ENCODE measurements at places on chromosomes 7 and 10.

GRCh38 chr10:1548146-1548545 lies 189.2 kb downstream of the ADARB2 start:
- DNase-seq: no peak

GRCh38 chr7:110607050-110607857 lies 483.7 kb upstream of the LRRN3 start:
- DNase-seq: no peak

- DNase-seq: no peak
Observed at GRCh38 chr10:69425041-69425440, 8.3 kb upstream of the TACR2 start.

GRCh38 chr10:129544205-129545202 lies 77.5 kb downstream of the MGMT start:
- no peak for DNase-seq

DNA sequence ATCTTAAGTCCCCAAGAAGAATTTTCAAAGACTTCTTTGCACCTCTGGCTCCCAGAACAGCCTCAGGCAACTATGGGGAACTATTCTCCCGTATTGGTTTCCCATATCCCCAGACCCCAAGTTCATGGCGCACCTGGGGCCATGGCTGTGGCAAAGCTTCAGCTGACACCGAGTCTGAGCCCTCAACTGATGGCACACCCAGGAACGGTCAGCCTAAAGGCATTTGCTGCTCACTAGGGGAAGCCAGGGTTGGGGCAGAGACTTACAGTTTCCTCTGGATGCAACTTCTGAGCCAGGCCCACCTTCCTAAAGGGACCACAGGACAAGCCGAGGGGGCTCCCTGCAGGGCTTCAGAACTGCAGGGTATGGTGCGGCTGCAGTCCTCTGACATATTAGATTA lies 13.7 kb upstream of the CPA1 start:
- no peak for DNase-seq

GRCh38 chr10:124708922-124709520 lies 35.2 kb downstream of the FAM53B start:
- no peak for DNase-seq

- peak; percentile 30 for DNase-seq
Observed at GRCh38 chr7:116511552-116512519, 12.3 kb downstream of the CAV2 start.

GRCh38 chr10:123748711-123749110 lies 82.6 kb downstream of the GPR26 start:
- DNase-seq: no peak

- no peak for DNase-seq
Observed at GRCh38 chr7:69419934-69420333, 178.3 kb upstream of the AUTS2 start.

GRCh38 chr7:93913197-93913596 lies 6.8 kb downstream of the GNGT1 start:
- no peak for DNase-seq

GRCh38 chr10:31350891-31351290 lies 31.9 kb downstream of the ZEB1 start:
- no peak for DNase-seq

DNA sequence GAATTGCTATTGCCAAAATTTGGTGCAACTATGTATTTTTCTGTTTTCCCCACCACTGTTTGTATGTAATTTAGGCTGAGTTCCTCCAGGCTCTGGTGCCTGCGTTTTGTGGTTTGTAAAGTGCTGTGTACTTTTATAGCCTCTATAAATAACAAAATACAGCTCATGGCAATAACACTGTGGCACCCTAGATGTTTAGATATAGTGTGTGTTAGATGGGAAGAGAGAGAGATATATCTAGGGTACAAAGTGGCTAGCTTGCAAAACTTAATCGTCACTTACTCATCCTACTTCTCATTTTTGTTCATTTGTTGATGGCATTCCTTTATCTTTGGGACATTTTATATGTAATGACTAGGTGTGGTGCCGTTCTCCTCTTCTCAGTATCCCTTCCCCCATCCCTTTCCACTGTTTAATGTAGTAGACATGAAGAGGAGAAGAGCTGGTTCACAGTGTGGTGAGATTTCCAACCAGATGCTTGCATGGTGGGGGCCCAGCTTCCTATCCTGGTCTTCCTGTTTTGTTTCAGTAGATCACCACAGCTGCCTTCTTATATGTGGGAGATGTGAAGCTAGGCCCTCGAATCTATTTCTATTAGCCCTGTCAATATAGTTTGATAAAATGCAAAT lies 115.0 kb downstream of the SND1 start:
- no peak for DNase-seq

- DNase-seq: no peak
Observed at GRCh38 chr7:55061726-55062499, 43.1 kb downstream of the EGFR start.

- no peak for DNase-seq
Observed at GRCh38 chr10:121928528-121928884, 675 bp upstream of the ATE1 start.

GRCh38 chr10:5314840-5315239 lies 49.9 kb upstream of the UCN3 start:
- no peak for DNase-seq

GRCh38 chr7:131548371-131548770 lies 8.1 kb downstream of the PODXL start:
- no peak for DNase-seq

DNA sequence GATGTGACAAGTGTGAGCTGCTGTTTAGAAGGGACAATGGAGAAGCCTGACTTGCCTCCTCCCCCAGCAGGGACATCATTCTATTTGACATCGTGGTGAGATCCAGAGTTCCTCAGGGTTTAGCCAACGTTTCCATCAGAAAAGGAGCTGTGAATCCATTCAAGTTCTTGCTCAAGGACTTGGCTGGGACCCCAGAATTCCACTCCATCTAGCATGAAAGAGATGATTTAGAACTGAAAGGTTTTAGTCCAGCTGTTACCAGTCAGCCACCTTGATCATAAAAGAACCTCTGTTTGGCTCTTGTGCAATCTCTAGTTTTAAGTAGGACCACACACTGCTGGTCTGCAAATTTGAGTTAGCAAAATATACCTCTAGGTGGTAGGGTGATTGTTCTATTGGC lies 337.6 kb downstream of the FRMD4A start:
- DNase-seq: peak; percentile 93

- no peak for DNase-seq
Observed at GRCh38 chr7:55651057-55651456, 78.8 kb upstream of the VOPP1 start.

DNA sequence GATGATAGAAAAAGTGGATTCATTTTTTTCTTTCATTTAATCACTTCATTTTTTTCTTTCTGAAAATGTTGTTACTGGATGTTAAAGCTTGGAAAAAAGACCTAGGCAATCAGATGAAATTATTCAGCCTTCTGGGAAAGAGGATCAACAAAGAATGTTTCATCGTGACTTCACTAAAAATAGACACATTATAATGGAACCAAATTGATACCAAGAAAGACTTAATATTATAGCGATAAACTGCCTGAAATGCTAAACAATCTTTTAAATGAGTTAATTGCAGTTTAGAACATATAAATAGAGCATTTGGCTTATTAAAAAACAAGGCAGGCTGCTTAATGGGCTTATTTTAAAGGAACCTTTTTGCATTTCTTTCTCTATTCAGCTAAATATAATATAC lies 25.6 kb upstream of the TMEM229A start:
- no peak for DNase-seq

GRCh38 chr10:4532467-4532866 lies 293.5 kb upstream of the AKR1E2 start:
- DNase-seq: peak; percentile 76

GRCh38 chr7:55307123-55307916 lies 57.8 kb upstream of the LANCL2 start:
- DNase-seq: peak; percentile 13

DNA sequence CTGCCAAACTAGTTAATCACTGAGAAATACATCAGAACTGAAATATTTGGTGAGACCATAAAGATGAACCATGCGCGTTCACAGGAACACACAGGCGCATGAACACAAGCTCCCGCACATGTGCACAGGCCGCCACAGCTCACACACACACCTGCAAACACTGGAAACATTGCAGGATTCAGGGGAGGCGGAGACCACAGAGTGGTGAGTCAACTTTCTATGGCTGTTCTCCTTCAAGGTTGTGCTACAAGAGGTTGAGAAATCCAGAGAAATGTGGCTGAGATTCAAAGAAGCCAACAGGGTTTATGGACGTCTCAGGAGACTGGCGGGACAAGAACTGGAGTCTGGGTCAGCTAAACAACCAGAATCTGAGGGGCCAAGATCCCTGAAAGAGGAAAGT lies 17.8 kb downstream of the ESYT2 start:
- no peak for DNase-seq

DNA sequence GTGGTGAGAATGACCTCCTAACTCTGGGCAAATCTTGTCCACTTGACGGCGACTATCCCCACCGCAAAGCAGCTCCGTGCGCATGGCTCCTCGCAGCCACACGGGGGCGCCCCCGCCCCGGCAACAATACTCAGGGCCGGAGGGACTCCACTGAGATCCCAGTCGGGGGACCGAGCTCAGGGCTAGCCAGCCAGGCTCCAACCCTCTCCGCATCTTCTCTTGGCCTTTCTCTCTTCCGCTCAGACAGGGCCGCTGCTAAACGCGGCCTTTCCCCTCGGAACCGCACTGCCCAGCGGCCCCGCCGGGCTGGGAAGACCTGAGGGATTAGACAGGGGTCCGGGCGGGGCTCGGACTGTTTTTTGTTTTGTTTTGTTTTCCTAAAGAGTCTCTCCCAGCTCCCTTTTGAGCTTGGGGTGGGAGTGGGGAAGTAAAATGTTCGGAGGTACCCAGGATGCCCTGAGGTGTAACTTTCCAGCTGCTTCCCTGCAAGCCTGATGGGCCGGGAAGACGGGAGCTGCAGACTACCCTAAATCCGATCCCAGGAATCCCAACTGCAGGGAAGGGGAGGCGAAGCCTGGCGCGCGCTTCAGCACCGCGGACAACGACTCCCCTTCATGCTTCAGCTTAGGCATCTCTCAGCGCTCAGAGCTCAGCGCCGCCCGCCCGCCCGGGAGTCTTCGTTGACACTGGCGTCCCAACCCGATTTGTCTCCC lies 2.7 kb downstream of the KCNIP2 start:
- DNase-seq: peak; percentile 95

DNA sequence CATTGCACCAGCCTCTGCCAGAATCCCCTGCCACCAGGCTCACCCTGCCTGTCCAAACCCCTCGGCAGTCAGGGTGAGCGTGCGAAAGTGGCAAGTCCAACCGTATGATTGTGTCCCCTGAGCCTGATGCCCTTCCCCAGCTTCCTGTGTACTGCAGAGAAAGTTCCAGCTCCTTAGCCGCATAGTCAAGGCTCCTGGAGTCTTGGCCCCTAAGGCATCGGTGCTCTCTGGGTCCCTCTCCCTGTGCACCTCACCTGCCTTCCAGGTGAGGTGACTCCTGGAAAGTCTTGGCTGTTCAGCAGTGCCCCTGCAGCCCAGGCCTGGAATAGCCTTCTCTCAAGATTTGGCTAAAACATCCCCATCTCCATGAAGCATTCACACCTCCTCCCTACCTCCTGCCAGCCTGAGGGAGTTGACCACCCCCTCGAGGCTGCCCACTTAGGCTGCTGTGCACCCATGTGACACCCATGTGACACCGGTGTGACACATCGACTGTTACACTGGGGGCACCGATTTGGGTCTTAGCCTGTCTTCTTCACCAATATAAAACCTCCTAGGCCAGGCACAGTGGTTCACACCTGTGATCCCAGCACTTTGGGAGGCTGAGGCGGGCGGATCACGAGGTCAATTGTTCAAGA lies 56.1 kb upstream of the ELN start:
- DNase-seq: no peak

DNA sequence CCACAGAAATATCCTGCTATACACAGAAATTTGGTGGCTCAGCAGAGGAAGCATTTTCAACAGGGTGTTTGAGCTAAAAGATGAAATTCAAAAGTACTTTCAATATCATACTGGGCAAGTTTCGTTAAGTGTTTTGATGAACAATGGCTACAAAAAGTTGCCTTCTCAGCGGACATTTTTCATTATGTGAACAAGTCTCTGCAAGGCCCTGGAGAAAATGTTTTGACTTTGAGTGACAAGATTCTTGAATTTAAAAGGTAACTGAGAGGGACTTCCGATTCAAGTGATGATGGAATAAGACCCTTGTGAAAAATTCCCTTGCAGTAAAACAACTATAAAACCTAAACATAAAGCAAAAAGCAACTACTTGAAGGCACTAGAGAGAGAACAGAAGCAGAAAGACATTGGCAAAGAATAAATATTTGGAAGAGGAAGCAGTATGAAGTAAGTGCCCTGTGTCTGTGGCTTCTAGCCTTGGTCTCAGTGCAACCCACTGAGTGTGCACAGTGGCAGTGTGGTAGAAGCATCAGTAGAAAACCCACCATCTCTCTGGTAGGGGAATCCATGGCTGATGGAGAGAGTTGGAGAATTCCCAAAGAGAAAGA lies 62.5 kb upstream of the NAMPT start:
- no peak for DNase-seq

DNA sequence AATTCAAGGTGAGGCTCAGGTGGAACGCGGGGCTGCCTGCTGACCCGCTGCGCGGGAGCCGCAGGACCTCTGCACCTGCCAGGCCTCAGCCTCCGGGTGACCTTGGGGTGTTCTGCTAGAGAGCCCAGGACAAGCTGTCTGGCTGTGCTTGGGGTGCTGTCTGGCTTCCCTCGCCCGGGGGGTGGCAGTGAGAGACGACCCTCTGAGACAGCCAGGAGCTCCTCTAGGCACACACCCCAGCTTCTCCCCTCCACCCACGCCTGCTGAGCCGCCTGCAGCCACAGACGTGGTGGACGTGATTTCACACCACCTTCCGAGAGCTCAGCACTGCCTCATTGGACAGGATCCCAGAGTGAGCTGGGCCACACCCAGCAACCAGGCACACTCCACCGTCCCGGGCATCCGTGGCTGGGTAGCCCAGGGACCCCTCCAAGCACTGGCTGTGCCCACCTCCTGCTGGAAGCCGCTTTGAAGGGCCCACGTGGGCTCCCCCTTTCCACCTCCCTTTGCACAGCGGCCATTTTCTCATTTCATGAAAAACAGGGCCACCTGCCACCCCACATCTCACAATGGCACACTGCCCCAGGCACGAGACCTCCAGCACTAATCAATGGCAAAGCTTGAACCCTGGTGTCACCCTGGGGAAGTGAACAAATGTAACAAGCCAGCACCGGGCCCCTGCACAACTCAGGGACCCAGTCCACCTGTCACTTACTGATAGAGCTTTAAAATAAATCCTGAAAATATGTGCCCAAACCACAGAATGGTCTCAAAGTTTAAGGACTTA lies 35.0 kb downstream of the ZFAND2A start:
- no peak for DNase-seq

GRCh38 chr7:55588976-55589604 lies 16.8 kb upstream of the VOPP1 start:
- no peak for DNase-seq

- DNase-seq: peak; percentile 92
Observed at GRCh38 chr10:99976886-99977665, 32.7 kb downstream of the DNMBP start.

DNA sequence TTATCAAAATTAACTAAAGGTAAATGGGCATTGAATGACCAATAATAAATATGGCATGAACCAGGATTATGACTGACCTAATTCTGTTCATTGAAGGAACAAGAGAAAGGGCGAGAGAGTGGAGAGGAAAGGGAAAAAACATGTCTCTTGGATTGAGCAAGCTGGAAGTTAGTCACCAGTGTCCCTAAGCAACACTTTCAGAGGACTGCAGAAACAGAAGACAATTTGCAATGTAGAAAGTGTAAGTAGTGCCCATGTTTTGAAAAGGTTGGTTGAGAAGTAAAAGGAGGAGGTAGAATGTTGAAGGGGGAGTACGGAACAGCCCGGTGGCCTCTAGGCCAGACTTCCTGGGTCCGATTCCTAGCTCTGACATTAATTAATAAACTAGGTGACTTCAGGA lies 94.6 kb downstream of the FAS start:
- DNase-seq: no peak

GRCh38 chr10:132145521-132146185 lies 41.1 kb upstream of the DPYSL4 start:
- no peak for DNase-seq
